Fibroblast of skin of scalp (primary cell): ENCODE measurements at places on chromosomes 4 and X.
A peak's percentile ranks its signal among the peaks of the same experiment; 100 is the strongest.

GRCh38 chr4:115664285-115664684, 550.9 kb upstream of the NDST4 start:
- no peak for DNase-seq

DNA sequence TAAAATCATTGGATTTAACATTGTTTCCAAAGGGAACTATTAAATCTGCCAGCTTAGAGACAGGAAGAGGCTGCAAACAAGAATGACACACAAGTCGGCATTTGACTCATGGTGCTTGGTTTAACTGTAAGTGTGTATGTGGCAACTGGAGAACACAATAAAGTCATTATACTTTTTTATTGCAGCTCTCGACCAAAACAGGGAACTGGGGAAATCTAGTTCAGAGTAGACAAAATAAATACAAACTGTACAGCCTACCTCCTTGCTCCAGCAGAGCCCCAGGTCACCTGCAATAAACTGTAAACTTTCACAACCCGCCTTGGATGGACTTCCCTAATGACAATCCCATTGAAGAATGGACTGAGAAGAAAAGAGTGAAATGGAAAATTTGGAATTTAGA, 24.0 kb downstream of the NPY5R start:
- DNase-seq: no peak

GRCh38 chr4:169723207-169723965, 34.4 kb downstream of the HPF1 start:
- peak; percentile 12 for DNase-seq

GRCh38 chr4:177427192-177427591, 15.0 kb downstream of the AGA start:
- peak; percentile 70 for DNase-seq

DNA sequence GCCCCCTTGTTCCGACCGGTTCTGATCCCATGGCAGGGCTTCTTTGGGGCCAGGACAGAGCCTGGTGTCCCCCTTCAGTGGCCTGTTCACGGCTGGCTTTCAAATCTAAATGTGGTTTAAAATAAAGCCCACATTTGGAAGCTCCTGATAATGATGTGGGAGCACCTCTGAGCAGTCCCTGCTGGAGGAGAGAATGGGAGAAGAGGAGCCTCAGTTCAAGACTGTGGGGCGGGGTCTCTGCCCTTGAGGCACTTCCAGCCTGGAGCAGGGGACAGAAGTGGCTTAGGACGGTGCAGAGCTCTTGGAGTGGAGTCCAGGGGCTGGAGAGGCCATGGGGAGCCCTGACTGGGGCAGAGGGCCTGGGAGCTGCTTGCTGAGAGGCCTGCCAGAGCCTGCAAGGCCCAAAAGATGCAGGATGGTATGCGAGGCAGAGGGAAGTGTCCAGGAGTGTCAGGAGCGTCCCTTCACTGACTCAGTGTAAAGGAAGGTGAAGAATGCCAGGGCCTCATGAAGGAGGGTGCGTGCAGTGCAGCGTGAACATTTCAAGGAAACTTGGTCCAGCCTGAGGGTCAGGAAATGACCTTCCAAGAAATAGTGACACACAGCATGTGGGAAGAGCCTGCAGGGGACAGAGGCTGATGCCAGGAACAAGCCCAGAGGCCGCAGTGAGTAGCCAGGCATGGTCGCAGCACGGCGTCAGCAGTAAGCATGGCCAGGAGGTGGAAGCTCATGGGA, 21.1 kb upstream of the TADA2B start:
- peak; percentile 75 for DNase-seq

DNA sequence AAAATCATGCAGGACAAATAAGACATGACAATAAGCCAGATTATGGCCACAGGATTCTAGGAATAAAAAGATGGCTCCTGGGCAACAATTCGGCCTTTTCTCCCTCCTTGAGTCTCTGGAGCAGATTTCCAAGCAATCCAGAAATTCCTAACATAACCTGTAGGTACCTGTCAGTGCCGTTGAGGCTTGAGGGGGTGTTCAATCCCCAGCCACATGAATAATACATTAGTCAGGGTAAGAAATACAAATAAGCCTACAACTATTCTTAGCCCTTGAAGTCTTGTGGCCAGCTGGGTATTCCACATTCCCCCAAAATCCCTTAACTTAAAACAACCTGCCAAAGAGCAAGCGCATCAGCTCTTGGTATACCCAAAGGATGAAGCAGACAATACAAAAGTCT, 9.7 kb downstream of the CXorf38 start:
- DNase-seq: no peak

DNA sequence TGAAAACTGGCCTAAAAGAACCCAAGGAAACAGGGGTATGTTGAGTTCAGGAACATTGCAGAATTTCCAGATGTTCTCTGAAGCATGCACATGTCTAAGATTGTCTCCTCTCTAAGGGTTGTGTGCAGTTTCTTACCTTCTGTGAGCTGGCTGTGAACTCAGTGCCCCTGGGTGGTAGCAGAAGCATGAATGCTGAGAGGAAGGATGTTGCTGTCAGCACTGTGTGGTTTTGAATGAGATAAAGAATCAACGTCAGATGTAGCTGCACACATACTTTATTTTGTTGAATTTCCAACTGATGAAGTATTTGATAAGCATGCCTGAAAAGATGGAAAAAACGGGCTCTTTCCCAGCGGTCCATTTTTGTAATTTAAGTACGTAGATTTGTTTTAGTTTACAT, 23.8 kb upstream of the CD38 start:
- peak; percentile 40 for DNase-seq

GRCh38 chr4:88582493-88582892, 9.8 kb upstream of the HERC3 start:
- DNase-seq: no peak

DNA sequence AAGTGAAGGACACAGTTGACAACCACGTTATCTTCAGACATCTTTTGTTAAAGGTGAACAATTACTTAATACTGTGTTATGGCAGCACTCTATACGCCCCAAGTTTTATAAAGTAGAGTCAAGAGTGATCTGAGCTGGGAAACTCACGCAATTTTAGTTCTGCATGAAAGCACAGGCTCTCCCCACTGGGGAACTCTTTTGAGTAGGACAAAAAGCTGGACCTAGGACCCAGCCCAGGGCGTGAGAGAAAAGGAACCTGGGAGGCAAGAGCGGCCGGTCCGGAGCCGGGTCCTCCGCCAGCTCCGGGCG, 152.6 kb upstream of the SLC4A4 start:
- no peak for DNase-seq

DNA sequence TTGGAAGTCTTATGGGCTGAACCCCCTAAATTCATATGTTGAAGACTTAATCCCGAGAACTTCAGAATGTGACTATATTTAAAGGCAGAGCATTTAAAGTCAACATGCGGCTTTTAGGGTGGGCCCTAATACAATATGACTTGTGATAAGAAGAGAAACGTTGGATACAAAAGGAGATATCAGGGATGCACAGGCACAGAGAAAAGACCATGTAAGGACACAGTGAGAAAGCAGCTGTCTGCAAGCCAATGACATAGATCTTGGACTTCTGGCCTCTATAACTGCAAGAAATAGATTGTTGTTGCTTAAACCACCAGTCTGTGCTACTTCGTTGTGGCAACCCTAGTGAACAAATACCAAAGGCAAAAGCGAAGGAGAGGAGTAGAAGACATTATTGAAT, 42.2 kb downstream of the GABRG1 start:
- DNase-seq: no peak

DNA sequence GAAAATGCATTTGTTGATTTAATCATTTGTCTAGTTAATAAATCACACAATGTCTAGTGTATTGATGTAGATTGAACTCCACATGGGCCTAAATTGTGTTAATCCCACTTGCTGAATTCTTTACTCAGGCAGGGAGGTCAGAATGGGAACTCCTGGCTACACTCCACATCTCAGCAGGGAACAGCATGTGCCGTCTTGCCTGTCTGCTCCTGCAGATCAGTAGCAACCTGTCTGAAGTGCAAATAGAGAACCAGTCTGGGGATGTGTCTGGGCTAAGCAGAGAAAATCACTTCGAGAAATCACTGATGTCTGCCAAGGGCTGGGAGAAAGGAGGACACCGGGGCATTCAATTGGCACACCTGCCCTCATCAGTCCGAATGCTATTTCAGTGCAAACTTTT, 16.5 kb upstream of the MXRA5 start:
- DNase-seq: no peak

DNA sequence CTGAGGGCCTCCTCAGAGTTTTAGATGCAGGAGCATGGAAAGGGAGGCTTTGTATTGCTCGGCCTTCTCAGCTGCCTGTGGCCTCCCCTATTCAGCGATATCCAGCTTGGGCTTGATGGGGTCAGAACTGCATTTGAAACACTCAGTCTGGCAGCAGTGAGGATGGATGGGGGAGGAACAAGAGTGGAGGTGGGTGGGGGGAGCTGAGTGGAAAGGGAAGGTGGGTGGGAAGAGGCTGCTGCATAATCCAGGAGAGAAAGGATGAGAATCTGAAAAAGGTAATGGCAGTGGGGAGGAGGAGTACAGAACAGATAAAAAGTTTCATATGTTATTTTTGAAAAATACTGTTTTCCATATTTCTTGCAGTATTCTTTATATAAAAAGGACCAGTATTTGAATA, 202.7 kb downstream of the SLC4A4 start:
- no peak for DNase-seq

DNA sequence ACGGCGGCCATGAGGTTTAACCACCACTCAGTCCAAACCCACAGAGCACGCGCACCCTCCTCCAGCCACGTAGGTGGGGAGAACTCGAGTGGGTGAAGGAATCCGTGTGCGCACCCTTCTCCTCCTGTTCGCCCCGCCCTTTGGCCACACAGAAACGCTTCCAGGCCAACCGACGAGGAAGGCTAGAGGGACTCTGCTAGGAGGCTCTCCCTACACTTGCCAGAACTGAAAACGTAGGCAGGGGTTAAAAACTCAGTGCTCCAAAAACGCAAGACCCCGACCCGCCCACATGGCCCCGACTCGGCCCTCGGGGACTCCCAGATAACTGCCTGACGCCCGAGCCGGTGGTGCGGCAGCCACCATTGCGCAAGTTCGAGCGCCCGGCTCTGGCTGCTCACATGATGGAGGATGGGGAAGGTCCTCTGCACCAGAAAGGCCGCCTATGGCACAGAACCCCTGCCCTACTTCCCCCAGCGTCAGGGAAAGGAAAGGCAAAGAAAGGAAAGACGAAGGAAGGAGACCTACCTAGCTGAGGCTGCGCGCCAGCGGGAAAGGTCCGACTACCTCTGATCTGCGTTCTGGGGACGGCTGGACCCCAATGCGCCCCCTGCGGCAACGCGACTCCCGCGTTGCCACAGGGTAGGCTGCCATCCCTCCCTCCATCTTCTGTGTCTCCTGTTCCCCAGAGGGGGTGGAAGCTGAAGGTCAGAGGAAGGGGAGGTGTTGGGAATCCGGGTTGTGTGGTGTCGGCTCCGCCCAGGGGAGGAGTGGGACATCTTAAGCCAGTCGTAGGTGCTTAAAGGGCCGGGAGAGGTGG, 201.9 kb upstream of the AGTR2 start:
- no peak for DNase-seq

DNA sequence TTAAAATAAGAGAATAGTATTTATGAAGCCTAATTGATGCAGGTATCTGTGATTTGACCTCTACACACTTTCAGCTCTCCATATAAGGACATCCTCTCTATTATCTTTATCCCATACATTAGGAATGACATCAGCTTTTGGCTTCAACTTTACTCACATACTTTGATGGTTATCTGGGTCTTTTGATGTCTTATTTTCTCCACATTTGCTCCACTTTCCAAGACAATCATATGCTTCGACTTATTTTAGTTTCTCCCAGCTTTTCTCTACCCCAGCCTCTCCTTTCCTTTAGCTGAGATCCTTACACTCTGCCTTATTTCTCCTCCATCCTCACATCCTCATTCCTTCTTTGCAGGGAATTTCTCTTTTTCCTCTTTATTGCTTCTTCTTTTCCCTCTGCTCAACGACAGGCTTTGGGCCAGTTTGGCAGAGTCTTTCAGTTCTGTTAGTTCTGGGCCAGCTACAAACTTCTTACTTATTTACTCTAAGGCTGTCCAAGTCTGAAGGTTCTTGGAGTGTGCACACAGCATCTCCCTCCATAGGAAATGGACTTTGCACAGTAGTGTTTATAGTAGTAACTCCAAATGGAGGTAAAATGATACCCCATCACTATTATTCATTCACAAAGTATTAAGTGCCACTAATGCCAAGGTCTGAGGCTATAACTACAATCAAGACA, 50.5 kb downstream of the SLC4A4 start:
- DNase-seq: peak; percentile 50

DNA sequence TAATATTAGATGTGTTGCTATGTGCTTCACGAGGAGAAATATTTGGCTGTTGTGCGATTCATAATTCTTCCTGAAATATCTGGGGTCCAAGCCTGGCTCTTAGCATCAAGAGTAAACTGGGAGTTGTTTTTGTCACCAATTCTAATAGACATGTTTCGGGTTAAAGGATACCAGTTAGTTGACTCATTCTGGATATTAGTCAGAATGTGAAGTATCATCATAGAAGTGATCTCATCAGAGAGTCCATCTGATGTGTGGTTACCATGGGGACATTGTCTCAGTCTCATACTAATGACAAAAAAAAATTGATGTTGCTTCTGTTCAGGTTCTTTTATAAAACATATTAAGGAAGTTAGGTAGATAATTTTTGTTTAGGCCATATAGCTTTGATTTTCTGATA, 57.2 kb upstream of the MTMR1 start:
- DNase-seq: peak; percentile 73

GRCh38 chr4:138407329-138407728, 165.2 kb upstream of the SLC7A11 start:
- DNase-seq: no peak

DNA sequence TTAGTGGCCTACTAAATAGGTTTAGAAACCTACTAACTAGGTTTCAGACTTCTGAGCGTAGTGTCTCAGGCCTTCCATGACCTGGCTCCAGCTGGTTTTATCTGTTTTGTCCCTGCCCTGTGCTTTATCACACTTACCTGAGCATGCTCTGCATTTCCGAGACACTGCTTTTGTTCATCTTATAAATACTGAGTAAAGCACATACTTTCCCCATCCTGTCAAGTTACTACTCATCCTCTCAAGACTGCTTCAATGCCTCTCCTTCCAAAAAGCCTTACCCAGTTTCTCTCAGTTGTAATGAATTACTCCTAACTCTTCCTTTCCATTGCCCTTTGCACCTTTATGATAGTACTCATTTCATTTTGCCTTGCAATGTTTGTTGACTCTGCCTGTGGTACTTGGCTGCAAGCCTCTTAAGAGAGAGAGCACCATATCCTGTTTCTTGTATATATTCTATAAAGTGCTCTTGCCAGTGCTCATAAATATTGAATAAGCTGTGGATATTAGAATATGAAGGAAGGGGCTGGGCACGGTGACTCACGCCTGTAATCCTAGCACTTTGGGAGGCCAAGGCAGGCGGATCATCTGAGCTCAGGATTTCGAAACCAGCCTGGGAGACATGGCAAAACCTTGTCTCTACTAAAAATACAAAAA, 34.4 kb downstream of the SLAIN2 start:
- peak; percentile 84 for DNase-seq

- no peak for DNase-seq
Observed at GRCh38 chr4:81688085-81688484, 216.4 kb upstream of the RASGEF1B start.

GRCh38 chr4:6331018-6331417, 61.4 kb downstream of the WFS1 start:
- DNase-seq: peak; percentile 20

DNA sequence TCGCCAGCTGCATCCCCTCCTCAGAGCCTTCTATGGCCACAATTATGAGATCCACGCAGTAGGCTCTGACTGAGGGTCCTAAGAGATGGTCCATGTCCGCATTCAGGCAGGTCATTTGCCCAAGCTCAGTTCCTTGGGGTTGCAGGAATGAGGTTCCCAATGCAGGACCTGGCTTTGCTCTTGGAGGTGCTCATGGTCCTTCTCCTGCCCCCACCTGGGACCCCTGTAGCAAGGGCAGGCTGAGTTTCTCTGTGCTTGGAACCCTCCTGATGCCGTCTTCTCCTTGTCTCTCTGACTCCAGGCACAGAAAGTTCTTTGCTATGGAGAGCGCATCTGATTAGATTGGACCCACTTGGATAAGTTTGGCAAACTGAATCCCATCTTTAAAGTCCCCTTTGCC, 16.5 kb upstream of the SHOX start:
- no peak for DNase-seq
